ENCODE measurements at places on chromosomes 2 and 18. TPM values are rescaled to one million over a fixed set of nuclear protein-coding genes. Genes with fewer than 3 reads are reported as not detected.

GRCh38 chr18:41587976-41588375, 367.1 kb upstream of the PIK3C3 start:
- DNase-seq, result no peak

MC4R gene
- total RNA-seq, result not detected

TRABD2A gene
- total RNA-seq, result 0.60 TPM

NEURL3 gene
- total RNA-seq, result not detected

RAB17 gene
- total RNA-seq, result not detected
